ENCODE measurements at places on chromosomes 1 and 21.

DNA sequence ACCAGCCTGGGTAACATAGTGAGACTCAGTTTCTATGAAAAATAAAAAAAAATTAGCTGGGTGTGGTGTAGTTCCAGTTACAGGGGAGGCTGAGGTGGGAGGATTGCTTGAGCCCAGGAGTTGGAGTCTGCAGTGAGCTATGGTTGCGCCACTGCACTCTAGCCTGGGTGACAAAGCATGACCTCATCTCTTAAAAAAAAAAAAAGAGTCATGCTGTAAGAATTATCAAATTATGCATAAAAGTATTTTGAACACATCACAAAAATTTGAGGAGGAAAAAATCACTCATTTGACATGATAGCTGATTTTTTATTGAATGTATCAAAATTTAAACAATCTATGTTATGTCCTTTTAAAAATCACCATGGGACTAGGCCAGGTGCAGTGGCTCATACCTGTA is 17.8 kb downstream of the CCDC30 start:
- DNase-seq: no peak

- no peak for DNase-seq
These were observed 2.6 kb downstream of the ARPC5 start for GRCh38 chr1:183632964-183633363.

- DNase-seq: no peak
These were observed 183.4 kb upstream of the SNX7 start for GRCh38 chr1:98478121-98478520.

DNA sequence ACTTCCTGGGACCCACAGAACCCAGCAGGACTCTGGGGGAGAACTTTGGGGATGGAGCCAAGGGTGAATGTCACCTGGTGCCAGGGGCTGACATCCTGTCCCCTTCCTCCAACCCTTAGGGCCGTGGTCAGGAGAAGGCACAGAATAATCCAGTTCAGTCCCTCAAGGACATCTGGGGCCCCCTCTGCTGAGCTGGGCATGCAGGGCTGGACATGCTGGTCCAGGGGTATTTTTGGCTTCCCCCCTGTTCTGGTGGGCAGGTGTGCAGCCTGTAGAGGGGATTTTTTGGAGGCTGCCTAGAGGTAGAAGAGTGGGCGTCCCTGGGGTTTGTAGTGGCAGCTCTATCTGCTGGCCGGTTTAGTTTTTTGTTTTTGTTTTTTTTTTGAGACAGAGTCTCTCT is 3.4 kb upstream of the CROCC start:
- DNase-seq: no peak

DNA sequence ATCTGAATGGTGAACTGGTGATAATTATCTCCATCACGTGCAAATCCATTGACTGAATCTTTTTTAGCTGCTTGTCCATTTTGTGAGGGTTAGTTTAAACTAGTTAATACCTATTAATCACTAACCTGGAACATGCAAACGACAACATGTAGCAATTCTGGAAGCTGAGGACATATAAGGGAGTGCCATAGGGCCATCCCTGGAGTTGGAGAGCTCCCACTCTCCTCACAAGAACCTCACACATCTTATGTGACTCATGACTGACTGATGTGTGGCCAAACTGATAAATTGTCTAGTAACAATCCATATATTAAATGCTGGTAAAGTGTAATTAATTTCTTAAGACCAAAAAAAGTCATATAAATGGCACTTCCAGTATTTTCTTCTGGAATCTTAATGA is 62.9 kb upstream of the HOOK1 start:
- no peak for DNase-seq

DNA sequence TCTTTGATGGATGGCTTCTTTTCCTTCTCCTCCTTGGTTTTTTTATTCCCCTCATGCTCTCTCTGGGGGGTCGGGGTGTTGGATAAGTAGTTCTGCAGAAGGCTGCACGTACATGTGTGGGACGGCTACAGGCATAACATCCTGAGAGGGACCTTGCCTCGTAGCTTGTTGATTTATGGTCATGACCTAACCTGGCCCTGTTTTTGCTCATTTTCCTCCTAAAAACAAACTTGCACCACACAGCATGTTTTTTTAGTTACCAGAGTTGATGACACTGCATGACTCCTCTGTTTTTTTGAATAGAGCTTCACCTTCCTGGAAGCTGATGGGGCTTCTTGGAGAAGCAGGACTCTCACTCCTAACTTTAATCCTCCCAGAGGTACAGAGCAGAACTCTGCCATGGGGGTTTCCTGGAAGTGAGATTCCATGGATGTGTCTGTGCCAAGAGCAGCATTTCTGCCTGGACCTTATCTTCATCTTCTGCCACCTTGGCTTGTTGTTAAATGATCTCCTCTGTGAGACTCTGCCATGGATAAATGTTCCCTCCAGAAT is 114.7 kb downstream of the PAPPA2 start:
- DNase-seq: no peak

- no peak for DNase-seq
These were observed 255.1 kb downstream of the FGGY start for GRCh38 chr1:59552007-59552406.

DNA sequence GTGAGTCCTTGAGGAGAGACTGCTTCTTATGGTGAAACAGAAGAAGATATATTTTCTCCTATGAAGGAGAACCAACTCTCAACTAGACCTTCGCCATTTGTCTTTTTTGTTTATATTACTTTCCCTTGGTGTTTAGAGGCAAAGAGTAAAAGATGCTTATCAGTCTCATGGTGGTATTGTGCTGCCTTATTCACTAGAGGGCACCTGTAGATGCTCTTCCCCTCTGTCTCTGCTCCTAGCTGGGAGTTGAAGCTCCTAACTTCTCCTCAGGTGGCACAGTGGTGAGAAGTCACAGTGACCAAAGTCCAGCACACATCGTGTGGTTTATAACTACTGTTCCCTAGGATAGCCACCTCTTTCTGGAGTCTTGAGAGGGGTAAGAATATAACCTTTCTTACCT is 1359.6 kb downstream of the PLA2G4A start:
- no peak for DNase-seq

DNA sequence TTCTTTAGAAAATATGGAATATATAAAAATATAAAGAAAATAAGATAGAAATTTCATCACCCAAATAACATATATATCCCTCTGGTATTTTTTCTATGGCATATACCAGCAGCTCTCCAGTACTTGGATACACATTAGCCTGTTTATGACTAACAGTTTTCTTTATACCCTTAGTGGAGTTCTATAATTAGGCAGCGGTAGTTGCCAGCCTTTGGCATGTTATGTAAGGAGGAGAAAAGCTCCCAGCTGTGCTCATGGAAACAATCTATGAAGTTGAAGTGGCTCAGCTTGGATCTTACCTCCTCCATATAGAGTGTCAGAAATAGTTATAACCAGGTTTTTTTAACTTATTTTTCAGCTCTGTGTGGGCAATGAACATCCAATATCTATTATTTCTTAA is 1636.8 kb downstream of the AMY1C start:
- no peak for DNase-seq

GRCh38 chr1:225871359-225872074 is 10.7 kb downstream of the TMEM63A start:
- DNase-seq: no peak

DNA sequence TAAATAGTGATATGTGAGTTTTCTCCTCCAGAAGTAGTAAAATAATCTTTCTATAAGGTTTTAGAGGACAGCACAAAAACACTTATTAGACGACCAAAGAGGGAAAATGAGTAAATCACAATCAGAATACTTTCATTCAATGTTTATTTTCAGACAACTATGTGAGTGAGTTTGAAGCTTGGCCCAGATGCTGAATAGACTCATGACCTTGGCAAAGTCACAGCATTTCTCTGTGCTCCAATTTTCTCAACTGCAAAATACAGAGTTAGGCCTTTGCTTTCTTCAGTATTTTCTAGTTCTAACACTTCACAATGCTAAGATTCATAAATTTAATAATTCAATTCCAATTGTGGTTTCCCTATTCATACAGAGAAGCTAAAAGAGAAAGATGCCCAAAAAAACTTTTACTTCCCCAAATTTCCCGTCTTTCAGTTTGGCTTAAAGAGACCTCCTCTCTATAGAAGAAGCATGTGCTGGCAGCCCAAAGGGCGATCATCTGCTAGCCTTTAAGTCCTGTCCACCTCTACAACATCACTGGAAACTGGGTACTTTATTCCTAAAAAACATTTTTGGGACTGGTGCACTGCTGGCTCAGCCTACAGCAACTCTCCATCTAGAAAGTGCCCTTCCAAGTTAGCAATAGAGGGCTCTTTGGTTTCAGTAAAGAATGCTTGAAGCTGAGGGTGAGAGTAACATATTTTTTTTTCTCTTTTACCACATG is 116.8 kb upstream of the GORAB start:
- DNase-seq: no peak

Measured in RWPE1 (cell line).